ENCODE measurements at places on chromosomes 4 and X.

DNA sequence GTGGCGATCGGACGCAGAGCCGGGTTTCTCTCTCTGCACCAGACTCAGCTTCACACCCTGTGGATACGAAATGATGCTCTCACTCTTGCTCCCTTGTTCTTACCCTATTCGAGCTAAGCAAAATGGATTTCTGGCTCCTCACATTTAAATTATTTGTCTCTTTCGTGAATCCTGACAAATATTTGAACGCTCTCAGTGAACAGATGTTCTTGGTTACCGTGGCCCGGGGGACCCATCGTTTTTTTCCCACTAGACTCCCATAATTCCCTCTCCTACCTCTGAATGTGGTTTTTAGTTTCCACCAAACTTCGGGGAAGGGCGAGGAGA is 630 bp downstream of the SMARCA5 start:
- DNase-seq, result no peak

DNA sequence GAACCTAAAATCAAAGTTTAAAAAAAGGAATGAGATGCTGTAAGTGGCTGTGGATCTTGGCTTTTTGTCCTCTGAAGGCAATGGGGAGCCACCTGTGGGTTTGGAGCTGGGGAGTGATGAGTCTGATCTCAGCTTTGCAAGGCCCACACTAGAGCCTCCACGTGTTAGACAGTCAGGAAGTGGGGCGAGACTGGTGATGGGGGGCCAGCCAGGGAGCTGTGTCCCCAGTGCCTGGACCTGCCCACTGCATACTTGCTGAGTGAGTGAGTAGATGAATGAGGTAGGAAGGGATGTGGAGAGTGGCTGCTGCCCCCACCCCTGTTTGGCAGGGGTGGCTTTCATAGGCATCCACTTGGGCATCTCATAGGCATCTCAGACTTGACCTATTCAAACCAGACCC is 84.0 kb downstream of the NHSL2 start:
- no peak for DNase-seq

DNA sequence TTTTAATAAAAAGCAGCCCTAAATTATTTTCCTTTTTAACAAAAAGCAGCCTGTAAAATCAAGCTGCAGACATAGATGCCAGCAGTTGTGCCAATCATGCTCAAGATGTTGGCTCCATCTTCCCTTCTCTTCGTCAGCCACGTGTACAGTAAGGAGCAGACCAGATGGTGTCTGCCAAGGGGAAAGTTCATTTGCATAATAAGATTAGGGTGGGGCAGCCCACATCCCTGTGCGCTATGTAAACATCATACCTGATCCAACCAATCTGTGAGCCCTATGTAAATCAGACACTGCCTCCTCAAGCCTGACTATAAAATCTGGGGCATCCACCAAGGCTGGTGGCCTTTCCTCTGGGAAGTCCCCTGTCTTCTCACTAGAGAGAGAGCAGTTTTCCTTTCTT is 23.1 kb upstream of the C1GALT1C1 start:
- no peak for DNase-seq

- no peak for DNase-seq
These were observed 14.7 kb upstream of the PDE6B start for GRCh38 chr4:610411-611261.
